ENCODE measurements at places on chromosomes 5 and 9.
A peak's percentile ranks its signal among the peaks of the same experiment; 100 is the strongest.

- DNase-seq: no peak
These were observed 8.6 kb downstream of the SCGB3A2 start for GRCh38 chr5:147887026-147887627.

DNA sequence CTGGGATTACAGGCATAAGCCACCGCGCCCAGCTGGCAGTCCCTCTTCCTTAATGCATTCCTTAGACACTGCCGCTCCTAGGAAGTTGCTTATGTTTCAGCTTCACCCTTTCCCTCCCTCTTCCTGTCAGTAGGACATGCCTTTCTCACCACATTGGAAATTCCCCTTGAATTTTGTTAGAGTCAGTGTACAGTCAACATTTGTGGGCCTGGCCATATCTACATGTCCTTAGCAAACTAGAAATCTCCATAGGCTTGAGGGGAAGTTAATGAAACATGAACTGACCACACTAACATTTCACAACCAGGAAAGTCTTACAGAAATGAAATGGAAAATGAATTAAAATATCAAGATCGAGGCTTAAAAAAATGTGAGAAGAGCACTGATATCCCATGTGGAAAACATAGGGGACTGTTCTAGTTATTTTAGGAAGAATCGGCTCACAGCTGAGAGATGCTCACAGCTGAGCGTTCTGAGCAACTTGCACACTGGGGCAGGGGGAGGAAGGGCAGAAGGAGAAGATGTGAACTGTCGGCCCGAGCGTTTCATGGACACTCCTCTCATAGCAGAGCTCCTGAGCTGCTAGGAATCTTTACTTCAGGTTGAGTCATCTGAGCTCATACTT, 21.1 kb upstream of the LVRN start:
- DNase-seq: no peak

- DNase-seq: peak; percentile 9
These were observed 205.0 kb upstream of the TAS2R1 start for GRCh38 chr5:9834871-9835770.

DNA sequence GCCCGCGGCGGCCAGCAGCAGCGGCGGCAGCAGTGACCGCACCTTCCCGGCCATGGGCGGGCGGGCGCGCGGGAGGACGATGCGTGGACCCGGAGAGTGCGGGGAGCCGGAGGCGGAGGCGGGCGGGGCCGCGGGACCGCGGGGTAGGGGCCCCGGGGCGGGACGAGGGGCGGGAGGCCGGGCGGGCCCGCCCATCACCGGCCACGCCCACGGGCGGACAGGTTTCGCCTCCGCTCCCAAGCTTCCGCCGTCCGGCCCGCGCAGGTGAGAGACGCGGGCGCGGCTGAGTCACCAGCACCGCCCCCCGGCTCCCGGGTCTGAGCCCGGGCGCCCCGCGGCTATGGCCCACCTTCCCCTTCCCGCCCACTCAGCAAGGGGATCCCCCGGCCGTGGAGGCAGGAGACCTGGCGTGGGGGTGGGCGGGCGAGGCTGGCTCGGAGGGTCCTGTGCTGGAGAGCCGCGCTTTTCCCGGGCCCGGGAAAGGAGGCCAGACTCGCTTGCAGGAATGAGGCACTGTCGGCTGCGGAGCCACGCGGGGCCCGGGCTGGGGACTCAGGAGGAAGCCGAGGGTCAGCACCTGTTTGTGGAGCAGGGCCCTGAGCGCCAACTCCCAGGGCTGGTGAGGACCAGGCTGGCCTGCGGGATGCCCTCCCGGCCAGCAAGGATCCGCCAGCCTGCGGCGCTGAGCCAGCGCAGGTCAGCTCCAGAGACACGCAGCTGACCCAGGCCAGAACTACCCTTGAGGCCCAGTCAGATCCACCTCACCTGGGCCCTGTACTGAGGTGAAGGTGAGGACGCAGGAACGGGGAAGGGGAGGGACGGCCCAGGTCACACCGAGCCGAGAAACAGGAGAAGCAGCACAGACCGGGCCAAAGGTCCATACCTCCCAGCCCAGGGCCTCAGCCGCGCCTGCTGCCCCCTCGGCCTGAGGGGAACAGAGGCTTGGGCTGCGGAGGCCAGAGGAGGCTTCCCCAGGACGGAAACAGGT, at the start of gene ENTPD2:
TSS of gene ENTPD2 (minus strand) at position 118 of the 988 bp plus-strand sequence. CDS start at position 54, 64 bp downstream.
- peak; percentile 65 for DNase-seq

GRCh38 chr5:127746756-127747155, 43.6 kb downstream of the CCDC192 start:
- DNase-seq: no peak

- no peak for DNase-seq
These were observed 92.1 kb upstream of the FSTL4 start for GRCh38 chr5:133704411-133704810.

- DNase-seq: no peak
These were observed 458.6 kb upstream of the PAPPA start for GRCh38 chr9:115694991-115695390.

DNA sequence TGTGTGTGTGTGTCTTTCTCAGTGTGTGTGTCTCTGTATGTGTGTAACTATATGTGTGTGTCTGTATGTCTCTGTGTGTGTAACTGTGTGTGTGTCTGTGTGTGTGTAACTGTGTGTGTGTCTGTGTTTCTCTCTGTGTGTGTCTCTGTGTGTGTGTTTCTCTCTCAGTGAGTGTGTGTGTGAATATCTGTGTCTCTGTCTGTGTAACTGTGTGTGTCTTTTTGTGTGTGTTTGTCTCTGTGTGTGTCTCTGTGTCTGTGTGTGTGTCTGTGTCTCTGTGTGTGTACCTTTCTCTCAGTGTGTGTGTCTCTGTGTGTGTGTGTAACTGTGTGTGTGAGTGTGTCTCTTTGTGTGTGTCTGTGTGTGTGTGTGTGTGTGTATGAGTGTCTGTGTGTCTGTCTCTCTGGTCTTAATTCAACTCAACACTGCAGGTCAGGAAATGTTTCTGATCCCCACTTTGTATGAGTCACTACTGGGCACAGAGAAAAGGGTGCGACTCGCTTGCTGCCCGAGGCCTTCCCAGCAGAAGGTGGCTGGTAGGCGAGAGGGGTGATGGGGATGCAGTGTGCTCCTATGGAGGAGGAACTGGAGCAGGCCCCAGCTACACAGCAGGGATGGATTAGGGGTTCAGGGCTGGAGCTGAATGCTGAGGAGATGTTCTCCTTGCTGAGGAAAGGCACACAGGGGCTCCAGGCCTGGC, 52.1 kb downstream of the NSG2 start:
- no peak for DNase-seq

GRCh38 chr5:175698401-175699115, 40.7 kb downstream of the HRH2 start:
- DNase-seq: no peak

DNA sequence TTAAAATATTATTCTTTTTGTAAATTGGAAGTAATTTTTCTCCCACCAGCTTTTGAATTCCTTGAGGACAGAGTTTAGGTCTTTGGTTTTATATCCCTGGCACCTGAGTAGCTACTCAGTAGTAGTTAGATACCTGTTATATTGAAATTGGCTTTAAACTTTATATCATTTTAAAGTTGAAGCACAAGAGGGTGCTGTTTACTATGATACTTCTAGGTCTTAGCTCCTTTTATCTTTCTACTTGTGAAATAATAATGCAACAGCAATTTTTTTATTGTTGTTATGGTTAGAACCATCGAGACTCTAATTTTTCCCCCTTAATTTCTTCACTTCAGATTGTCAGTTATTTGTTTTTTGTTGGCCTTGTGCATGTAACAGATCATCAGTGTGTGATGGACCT, 46.3 kb downstream of the AP3S1 start:
- DNase-seq: no peak

DNA sequence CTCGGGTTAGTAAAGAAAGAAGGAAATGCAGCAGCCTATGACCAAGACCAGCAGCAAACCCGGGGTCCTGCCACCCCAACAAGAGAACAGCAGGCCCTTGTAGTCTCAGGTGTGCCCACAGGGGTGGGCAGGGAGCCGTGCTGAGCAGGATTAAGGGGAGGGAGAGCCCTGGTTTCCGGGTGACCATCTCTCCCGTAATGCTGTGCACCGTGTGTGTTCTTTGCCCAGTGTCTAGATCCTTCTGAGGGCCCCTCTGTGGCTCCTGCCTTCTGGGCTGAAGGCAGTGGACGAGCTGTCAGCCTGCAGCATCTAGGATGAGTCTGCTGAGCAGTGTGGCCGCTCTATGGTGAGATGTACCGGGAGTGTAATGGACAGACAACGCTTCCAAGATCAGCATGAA, 12.7 kb upstream of the PLEKHG4B start:
- DNase-seq: no peak

All from NCI-H146 (cell line).